Omental fat pad (tissue), 4 donors: ENCODE measurements at places on chromosomes 7 and 10.

DNA sequence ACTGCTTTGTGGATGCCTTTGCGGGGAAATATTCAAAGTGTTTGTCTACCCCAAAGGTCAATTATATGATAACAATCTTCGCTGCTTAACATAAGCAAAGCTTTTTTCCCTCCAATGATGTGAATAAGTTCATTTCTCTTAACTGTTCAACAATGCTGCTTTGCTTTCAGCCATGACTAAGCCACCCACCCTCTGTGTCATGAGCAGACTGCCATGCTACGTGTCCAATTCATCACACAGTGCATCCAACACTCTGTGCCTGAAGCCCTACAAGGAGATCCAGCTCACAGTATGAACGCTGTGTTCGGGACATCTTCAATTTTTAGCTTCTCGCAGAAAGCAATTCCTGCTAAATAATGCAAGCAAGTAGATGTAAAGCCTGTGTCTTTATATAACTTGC is 5.7 kb upstream of the TAS2R40 start:
- no peak for DNase-seq

DNA sequence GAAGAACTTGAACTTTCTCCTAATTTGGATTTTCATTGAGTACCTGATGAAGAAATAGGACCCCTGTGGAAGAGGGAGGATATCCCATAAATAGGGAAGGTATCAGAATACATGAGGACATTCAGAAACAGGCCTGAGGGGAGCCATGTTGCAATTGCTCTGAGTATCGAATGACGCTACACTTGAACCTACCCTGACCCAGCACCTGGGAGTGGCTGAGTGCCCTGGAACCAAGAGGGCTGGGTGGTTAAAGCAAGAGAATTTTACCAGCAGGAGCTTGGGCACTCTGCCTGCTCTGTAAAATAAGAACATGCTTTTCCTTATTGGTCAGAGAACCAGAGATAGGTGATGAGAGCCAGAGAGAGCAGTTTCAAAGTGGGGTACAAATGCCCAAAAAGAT is 7.2 kb downstream of the NEUROD6 start:
- DNase-seq: no peak

GRCh38 chr7:151491859-151492258 is 27.8 kb downstream of the RHEB start:
- DNase-seq: no peak

DNA sequence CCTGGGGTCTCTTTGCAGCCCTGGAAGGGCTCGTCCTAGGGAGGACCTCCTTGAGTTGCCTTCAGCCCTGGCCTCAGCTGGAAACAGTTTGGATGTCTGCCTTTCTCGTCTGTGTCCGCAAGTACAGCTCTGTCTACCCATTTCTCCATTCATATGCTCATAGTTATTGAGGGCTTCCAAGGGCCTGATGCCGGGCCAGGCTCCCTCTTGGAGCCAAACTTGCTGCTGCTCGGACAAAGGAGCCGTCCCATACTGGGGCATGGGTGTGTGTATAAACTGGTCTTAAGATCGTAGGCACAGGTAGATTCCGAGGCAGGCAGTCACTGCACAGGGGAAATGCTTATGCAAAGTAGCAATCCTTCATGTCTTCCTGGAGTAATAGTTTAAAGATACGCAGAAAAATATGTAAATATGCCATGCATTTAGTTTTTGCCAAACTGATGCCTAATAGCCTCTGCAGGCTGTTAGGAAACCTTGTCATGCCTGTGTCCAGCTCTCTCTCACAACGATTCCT is 117.0 kb upstream of the BTBD16 start:
- DNase-seq: no peak

GRCh38 chr10:128990986-128991385 is 476.1 kb upstream of the MGMT start:
- DNase-seq: no peak

DNA sequence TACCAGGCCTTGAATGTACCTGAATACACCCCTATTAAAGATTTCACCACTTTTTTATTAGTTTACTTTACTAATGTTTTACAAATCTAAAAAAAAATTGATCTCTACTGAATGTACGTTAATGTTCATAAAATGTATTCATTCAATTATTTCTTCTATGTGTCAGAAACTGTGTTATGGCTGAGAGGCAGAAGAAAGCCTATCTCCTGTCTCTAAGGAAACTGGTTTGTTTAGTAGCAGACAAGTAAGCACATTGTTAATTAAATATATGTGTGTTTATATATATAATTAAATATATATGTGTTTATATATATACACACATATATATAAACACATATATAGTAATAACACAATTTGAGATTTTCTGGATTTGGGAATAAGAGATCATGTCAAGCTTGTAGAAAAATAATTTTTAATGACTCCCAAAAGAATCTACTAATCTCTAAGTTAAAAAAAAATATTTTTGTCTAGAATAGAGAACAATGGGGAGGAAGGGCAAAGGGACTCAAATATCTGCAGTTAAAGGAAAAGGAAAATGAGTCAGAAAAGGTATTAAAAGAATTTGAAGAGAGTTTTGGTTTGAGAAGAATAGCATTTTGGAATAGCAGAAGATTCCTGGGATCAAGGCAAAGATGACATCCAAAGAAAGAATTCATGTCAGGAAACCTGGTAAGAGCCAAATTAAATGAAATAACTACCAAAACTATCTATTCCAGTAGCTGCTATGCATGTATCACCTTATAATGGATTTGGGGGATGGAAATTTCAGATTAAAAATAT is 92.1 kb downstream of the CH25H start:
- DNase-seq: no peak

DNA sequence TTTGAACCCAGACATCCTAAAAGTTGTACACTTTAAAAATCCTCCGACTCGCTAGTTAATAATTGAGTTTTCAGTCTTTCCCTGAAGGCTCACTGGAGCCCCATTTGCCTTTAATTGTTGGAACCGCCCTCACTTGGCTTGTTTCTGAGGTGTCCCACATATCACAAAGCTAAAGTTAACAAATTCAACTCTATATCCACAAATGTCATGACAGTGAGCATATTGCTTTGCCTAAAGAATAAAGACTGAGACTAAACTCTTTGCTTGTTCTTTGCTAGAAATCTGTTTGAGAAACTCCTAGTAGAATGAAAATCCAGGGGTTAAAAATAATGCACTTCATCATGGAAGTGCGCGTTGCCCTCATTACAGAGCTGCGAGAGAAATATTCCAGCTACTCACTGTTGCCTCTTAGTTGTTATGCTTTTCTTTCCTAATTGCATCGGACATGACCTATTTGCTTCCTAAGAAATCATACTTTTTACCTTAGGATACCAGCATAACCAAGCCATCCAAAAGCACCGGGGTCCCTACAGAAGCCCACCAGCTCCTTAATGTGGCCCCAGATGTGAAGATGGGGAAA is 752 bp downstream of the THSD7A start:
- DNase-seq: no peak

DNA sequence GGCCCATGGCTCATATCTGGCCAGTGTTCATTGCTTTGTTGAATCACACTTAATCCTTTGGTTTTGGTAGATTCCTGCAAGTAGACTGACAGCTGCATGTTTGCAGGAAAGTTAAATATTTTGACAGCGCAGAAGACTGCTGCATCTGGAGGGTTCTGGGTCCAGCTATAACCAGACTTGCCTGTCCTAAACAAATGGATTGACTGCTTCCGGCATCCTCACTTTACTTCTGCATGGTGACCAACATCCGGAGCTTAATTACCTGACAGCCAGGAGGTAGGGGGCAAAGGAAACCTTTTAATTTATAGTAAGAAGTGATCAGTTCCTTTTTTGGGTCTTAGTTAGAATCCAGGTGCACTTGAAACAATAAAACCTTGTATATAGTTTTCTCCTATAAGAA is 263.3 kb downstream of the SNX10 start:
- DNase-seq: no peak

DNA sequence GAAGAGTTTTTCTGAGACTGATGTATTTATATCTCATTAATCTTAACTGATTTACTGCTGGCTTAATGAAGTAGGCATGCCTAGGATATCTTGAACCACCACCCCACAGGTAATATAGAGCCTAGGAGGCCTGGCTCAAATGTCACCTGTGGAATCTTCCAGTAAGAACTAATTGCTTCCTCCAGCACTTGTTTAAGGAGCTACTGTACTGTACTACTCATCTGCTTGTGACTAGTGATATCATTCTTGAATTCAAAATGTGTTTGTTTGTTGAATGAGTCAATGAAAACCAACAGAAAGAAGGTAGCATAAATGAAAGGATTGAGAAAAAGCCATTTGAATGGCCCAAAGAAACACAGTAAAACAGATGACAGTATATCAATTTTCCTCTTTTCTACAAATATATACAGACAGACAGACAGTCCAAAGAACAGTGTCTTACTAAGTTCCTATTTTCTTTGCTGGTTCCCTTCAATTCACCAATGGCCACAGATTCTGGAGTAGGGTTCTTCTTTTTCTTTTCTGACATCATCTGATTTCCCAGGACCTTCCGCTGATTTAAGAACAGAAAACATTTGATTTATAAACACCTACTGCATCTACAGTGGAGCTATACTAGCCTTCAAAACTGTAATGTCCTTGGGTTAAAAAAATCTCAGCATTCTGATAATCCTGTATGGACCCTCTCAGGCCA is 43.7 kb upstream of the SLIT1 start:
- DNase-seq: no peak

DNA sequence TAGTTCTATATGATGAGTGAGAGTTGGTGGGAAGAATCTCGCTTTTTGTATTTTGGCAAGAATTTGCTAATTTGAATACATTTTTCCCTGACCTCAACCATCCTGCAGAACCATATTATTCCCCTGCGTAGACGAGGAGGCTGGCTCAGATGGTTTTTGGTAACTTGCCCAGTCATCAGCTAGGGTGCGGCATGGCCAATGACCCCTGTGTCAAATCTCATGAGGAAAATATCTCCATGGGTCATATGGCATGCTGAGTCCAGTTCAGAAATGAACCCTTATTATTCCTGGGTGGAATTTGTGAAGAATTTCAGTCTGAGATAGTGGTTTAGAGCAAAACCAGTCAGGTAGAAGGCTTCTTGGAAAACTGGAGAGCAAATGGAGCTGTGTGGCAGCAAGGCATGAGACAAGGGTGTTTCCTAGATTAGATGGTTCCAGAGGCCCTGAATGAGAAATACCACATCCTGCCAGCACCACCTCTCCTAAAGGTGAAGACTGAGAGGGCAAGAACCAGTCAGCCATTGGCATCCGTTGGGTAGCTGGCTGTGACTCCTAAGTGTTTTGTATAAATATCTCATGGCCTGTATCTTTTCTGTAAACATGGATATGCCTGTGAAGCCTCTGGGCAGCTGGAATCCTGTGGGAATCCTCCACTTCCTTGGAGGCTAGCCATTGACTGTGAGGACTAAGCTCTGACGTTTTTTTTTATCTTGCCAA is 5.8 kb upstream of the UPP1 start:
- no peak for DNase-seq
